ENCODE measurements at places on chromosomes 4 and X.

DNA sequence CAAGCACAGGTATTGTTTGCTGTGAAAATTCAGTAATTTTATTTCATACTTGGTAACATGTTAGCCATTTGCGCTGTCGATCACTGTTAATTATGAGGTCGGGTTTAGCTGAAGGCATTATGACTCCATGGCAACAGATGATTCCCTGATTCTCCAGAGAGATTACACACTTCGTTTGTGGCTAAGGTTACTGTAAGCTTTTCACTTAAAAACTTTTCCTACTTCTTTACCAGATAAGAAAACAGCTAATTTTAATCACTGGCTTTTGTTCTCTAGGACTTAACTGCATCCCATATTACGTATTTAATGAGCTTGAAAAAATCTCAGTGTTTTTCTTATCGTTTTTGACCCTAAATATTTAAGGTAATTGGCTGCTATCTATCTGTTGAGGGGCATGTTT is 2.1 kb downstream of the GSTCD start:
- DNase-seq = no peak

DNA sequence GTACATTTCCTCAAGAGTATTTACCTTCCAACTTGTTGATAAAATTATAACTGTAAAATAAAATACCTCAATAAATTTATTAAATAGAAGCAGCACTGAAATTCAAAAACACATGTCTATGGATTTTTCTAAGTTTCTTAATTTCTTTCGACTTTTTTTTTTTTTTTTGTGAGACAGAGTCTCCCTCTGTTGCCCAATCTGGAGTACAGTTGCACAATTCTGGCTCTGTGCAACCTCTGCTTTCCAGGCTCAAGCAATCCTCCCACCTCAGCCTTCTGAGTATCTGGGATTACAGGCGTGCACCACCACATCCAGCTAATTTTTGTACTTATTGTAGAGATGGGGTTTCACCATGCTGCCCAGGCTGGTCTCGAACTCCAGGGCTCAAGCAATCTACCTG is 79.8 kb downstream of the IQCM start:
- DNase-seq = no peak

DNA sequence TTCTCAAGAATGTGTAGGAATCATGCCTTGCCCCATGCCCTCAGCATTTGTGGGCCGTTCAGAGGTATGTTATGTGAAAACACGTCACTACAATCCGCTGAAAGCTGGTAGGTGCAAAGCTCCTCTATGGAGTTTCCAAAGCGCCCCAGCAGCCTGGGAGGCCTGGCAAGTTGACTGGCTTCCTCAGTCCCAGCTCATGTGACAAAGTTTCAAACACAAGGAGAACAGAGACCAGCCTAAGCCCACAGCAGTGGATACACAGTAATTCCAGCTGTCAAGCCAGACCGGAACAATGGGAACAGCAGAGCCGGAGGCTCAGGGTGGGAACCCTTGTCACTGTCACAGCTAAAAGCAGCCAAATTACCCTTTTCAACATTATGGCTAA is 33.5 kb downstream of the NAT8L start:
- DNase-seq = no peak

DNA sequence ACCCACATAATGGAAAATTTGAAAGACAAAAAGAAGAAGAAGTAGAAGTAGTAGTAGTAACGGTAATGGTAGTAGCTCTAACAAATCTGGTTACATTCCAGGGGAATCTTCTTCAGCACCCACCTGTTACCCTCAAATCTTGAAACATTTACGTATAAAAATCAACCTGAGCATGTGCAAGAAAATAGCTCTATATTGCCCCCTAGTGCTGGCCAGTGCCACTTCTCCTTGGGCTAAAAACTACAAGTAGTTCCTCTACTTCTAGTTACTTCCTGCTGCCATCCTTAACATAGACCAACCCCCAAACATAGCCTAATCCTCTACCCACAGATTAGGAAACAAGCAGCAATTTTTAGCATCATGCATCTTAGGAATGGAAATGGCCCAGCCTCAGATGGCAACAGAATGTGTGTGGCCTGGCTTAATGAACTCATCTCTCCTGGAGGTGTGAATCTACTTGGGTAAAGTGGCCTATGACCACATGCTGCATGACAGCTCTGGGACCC is 3.1 kb downstream of the PDGFC start:
- no peak for DNase-seq

- peak; percentile 5 for DNase-seq
Measured at GRCh38 chr4:121073004-121073435, 685 bp upstream of the NDNF start.

DNA sequence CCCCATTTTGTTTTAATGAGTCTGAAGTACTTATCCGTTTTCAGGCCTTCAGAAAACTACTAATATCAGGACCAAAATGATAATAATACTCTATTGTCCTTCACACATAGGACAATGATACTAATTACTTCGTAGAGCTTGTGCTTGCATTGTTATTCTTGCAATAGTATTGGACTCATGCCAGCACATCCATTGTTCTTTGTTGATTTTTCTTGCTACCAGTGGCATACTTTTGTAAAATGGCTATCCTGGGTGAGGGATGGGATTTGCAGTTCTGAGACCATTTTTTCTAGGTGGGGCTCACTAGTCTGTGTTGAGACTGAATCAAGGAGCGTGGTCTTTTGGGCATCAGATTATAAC is 195.3 kb downstream of the MAML3 start:
- DNase-seq = no peak

DNA sequence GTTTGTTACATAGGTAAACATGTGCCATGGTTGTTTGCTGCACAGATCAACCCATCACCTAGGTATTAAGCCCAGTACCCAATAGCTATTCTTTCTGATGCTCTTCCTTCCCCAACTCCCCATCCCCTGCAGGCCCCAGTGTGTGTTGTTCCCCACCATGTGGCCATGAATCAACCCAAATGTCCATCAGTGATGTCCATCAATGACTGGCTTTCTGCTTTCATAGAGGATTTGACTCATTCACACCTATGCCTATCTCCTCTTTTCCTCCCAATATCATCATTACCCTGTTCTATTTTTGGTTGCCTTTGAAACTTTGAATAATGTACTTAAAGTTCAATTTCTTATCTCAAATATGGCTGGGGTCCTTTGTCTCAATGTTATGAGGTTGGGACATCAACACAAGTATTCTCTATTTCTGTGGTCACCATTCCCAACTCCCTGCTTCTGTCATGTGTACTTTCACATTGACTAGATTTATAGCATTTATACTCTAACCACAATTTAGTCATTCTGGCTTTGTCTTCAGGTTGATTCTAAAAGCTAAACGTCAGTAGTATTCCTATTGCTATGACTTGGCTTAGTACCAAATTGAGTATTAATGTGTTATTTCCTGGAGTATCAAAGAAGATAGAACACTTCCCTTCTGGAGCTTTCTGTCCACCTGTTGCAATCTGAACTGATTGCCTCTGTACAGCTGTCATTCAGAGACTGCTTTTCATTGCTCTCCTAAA is 107.2 kb downstream of the TAB3 start:
- DNase-seq = no peak

GRCh38 chr4:118776157-118776954 is 59.6 kb downstream of the SEC24D start:
- DNase-seq = no peak

DNA sequence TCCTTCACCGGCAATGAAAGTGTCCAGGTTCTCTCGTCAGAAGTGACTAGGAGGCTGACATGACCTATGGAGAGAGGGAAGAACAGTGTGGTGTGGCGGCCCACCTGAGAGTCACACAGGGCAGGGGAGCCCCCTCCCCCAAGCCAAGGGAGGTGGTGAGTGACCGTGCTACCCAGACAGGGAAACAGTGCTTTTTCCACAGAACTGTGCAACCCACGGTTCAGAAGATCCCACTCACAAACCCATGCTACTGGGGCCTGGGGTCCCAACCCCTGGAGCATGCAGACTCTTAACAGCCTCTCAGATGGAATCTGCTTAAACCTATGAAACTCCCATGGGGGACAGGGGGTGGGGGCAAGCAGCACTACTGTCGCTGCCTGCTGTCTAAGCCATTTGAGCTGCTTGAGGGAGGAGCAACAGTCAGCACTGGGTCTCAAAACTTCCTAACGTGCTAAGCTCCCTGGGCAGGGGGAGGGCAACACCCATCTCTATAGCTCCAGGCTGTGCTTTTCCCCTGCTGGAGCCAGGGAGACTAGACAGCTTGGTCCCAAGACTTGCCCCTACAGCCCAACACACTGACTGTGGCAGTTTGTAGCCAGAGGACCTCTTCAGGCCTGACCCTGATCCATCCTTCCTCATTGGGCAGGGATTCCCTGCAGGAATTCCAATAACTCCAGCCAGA is 850.4 kb upstream of the AADAT start:
- no peak for DNase-seq

DNA sequence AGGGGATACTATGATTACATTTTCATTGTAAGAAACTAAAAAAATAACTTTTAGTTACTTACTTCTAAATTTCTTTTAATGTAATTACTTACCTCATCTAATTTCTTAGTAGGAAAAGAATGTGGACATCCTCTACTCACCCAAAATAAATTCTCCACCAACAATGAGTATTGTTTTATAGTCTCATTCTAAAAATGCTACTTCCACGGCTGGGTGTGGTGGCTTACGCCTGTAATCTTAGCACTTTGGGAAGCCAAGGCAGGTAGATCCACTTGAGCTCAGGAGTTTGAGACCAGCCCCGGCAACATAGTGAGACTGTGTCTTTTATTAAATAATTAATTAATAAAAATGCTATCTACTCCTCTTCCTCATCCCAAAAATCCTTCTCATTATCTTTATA is 99.8 kb downstream of the PPA2 start:
- no peak for DNase-seq

GRCh38 chr4:114277690-114278089 is 298.2 kb upstream of the ARSJ start:
- no peak for DNase-seq

GRCh38 chr4:27215220-27215826 is 354.7 kb downstream of the STIM2 start:
- DNase-seq = no peak

GRCh38 chrX:7948483-7948882 is 21.3 kb upstream of the PNPLA4 start:
- DNase-seq = no peak

GRCh38 chr4:856225-856901 is 30.4 kb upstream of the CPLX1 start:
- no peak for DNase-seq

DNA sequence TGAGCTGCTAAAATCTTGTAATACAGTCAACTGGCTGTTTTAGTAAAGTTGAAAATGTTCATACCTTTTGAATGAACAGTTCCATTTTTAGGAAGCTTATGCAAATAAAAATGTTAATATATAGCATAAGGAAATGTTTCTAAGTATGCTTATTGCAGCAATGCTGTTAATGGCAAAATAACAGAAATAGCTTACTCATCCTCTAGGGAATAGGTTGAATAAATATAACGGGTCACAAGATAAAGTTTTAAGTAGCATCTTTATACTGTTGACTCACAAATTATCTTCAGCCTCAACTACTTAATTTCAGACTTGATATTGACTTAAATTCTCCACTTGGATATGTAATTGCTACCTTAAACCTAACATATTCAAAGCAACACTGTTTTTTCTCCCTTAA is 27.7 kb downstream of the HERC3 start:
- DNase-seq = no peak

GRCh38 chr4:138672393-138672976 is 343.1 kb upstream of the NOCT start:
- DNase-seq = no peak

DNA sequence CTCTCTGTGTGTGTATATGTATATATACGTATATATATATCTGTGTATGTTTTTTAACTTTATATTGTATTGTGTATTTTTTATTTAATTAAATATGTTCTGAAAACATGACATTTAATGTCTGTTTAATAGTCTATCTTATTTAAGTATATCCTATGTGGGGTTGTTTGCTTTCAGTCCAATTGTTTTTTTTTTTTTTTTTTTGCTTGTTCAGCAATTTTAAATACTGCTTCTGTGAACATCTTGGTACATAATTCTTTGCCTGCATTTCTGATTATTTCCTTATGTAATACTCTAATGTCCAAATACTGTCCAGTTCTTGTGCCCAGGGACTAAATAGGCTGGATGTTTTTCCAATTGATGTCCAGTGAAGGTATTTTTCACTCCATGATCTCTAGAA is 45.1 kb upstream of the MAD2L1 start:
- no peak for DNase-seq

DNA sequence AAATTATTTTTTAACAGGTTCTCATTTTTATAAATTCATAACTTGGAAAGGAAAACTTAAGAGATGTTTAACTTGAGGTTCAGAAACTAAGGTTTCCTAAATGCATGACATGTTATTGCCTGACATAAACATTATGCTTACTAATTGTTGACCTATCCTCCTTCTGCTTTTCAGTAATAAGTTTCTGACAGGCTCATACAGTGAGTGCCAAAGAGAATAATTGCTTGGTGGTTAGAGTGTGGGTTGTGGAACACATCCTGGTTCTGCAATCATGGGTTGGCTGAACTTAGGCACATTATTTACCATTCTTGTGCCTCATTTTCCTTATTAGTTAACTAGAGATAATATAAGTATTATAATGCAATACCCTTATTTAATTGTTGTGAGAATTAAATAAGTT is 56.5 kb downstream of the BMPR1B start:
- no peak for DNase-seq

- DNase-seq = no peak
Measured at GRCh38 chr4:40856277-40856839, 106.6 kb downstream of the NSUN7 start.

GRCh38 chrX:23952984-23953907 is 45.4 kb downstream of the CXorf58 start:
- peak; percentile 18 for DNase-seq

GRCh38 chrX:147923605-147924004 is 11.9 kb downstream of the FMR1 start:
- DNase-seq = no peak

DNA sequence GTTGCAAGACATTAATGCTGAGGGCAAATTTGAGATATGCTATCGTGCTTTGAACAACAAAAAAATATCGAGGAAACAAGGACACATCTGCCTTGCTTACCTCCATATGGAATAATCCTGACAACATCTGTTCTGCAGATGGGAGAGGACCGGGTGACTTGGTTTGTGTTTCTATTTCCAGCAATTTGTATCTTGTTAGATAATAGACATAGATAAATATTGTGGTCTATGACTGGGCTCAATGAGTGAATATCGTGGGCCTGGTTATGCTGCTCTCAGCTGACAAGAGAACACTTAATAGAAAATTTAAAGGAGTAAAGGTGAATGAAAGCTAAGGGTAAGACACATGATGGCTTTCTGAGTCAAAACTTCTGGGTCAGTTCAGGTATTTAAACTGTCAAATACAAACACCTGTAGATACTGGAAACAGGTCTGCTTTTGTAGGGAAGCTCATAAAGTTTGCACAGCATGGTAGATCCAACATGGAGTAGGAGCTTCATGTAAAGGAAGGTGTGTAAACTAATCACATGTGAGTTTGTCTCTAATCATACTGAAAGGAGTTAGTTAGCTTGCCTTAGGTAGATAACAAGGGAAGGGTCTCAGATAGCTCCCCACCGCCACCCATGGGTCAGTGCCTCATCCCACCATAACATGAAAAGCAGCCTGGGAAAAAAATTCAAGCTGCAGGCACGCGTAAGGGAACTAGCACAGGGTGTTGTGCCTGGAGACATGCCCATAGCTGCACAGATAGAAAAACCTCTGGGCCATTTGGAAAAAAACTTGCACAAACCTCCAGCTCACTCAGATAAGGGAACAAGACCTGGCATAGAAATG is 904.1 kb upstream of the EPHA5 start:
- no peak for DNase-seq

- DNase-seq = no peak
Measured at GRCh38 chr4:155978810-155979209, 25.1 kb upstream of the CTSO start.

- DNase-seq = no peak
Measured at GRCh38 chr4:25927361-25928195, 13.6 kb downstream of the SMIM20 start.

GRCh38 chr4:169220854-169221411 is 49.8 kb downstream of the SH3RF1 start:
- DNase-seq = no peak

All from stimulated activated CD4-positive, alpha-beta T cell treated with anti-CD3 and anti-CD28 coated beads, Interleukin-2, amount 100 ng/mL, for 24 hours (primary cell).